Effector CD4-positive, alpha-beta T cell (primary cell): ENCODE measurements at places on chromosomes 4 and X.

DNA sequence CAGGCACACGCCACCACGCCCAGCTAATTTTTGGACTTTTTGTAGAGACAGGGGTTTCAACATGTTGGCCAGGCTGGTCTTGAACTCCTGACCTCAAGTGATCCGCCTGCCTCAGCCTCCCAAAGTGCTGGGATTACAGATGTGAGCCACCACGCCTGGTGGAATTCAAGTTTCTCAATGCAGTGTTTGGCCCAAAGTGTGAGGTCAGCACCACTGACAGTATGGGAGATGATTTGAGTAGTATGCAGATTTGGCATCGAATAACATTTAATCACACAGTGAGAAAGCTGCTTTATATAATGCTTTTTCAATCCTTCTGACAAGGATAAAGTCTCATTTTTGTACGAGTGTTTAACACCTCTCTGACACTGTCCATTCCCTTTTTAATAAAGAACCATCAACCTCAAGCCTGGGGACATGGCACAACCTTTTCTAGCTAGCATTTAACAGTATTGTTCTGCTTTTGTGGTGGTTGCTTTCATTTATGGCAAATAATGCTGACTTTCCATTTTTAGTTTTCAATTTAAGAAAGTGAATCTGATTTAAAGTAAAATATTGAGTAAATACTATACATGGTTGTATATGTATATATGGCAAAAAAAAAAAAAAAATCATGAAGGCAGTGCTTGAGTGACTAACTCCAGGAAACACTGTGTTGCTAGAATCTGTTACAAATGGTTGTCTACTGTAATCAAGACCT lies 4.3 kb upstream of the NSUN7 start:
- no peak for DNase-seq

DNA sequence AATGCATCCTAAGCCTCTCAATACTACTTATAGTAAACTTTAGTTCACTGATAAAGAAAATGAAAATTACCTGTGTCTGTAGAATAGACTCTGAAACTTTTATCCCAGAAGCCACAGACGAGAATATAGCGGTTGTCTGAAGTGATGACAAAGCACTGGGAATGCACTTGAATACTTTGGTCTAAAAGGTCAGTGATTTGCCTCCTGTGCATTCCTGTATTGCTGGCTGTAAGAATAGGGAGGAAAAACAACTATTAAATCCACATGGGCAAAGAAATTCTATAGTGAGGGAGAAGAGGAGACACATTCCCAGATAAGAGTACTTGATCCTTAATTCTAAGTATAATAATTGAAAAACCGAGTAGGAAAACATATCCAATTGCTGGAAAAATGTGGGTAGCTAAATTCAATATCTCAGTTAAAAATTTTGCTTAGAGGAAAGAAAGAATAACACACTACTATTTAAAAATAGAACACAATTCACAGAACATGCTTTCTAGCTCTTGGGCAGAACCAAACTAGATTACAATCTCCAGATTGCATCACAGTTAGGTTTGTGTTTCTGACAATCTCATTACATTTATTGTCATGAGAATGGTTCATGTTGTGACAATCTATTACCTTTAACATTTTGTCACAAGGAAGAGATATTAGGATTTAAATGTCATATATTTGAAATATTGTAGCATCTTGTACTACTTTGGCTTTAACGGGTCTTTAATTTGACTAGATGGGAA lies 232.1 kb downstream of the DCLK2 start:
- DNase-seq = no peak

GRCh38 chr4:27592738-27593137 lies 732.1 kb downstream of the STIM2 start:
- DNase-seq = no peak

DNA sequence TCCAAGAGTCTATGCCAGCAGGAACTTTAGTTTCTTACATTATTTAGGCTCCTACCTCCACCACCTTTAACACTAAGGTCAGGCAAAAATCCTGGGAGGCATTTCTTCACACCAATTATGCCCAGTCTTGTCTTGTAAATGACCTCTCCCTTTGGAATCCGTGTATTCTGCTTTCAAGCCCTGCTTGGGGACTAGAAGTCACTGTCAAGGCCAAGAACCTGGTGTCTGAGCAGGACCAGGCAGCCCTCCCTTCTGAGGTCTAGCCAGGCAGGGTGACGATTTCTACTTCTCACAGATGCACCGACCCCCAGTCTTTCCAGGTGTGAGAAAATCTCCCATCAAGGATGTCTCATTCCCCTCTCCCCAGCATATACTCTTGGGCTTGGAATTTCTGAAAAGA lies 82.7 kb upstream of the C1QTNF7 start:
- DNase-seq = no peak

- no peak for DNase-seq
Measured at GRCh38 chr4:6887591-6888371, 21.8 kb upstream of the TBC1D14 start.

- DNase-seq = no peak
Measured at GRCh38 chr4:91502365-91502764, 801.4 kb upstream of the GRID2 start.

DNA sequence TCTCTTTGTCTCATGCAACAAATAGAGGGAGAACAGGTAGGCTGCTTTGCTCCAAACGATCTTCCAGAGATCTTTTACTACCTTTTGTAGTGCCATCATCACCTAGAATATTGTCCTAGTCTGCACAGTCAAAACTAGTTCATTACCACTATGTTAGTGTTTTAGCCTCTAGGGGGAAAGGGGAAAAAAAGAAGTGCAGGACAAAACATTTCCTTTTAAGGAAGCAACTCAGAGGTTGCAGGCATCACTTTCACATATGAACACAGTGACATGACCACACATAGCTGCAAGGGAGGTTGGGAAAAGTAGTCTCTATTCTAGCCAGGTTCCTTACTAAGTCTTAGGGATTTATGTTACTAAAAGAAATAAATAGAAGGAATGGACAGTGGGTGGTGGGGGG lies 39.3 kb upstream of the RAP2C start:
- DNase-seq = no peak

- no peak for DNase-seq
Measured at GRCh38 chrX:154469114-154469513, 10.0 kb downstream of the LAGE3 start.

DNA sequence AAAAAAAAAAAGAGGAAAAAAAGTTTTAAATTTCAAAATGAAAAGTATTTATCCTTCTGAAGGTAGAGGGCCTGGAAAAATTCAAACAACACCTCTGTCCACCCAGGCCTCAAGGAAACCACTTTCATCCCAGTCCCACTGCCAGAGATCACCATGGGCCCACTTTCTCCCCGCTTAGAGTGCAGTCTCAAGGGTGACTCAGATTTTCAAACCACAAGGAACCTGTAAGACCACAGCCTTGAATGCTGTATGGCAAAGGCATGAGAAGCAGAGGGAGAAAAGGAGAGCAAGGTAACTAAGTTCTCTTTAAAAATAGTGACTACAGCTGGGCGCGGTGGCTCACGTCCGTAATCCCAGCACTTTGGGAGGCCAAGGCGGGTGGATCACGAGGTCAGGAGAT lies 87.9 kb upstream of the PACRGL start:
- no peak for DNase-seq

DNA sequence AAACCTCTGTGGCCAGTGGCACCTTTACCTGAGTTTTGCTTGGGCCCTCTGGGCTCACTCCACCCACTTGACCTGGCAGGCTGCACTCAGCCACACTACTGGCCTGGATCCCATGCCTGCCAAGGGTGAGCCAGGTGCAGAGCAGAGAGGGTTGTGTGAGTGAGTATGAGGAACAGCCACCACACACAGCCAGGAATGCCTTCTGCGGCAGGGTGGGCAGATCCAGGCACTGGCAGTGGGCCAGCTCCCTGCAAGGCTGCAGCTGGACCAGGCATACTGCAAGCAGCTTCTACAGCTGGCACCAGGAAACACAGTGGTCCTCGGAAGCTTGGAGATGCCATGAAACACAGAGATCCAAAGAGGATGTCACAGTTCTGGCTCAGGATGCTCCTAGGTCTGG lies 570.1 kb upstream of the ACTRT1 start:
- no peak for DNase-seq

GRCh38 chrX:9519546-9520216 lies 54.8 kb downstream of the TBL1X start:
- no peak for DNase-seq

GRCh38 chr4:81694176-81694913 lies 222.6 kb upstream of the RASGEF1B start:
- DNase-seq = no peak

- no peak for DNase-seq
Measured at GRCh38 chrX:40521868-40522450, 58.8 kb upstream of the ATP6AP2 start.

DNA sequence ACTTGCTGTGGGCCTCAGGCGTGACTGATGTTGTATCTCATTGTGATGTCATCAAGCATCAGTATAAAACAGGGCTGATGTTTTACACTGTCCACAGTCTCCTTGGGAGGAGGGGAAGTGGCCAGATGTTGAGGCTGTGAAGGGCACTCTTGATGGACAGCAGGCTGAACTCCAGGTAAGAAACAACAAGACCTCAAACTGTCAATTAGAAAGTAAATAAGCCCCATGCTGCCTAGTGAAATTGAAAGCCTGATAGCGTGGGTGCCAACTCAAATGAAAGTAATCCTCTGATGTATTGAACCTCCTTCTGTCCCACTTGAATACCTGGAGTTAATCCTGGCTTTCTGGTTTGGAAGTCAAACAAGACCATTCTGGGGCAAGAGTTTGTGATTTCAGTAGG lies 19.7 kb downstream of the VSIG1 start:
- DNase-seq = no peak

- DNase-seq = no peak
Measured at GRCh38 chr4:39339968-39340367, 26.2 kb downstream of the RFC1 start.

DNA sequence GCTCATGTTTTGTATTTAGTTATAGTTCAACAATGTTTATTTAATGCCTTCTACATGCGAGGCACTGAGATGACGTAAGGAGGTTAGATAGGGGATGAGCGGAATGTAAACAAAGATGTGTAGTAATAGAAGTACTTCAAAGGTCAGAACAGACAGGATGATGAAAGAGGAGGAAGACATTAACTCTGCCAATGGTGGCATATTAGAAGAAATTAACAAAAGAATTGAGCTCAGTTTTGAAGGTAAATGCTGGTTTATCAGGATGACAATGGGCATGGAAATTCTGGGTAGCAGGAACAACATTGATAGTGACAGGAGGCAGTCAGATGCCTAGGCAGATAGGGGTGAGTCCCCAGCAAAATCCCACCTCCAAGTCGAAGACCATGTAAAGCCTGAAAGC lies 62.3 kb upstream of the PGRMC2 start:
- no peak for DNase-seq

DNA sequence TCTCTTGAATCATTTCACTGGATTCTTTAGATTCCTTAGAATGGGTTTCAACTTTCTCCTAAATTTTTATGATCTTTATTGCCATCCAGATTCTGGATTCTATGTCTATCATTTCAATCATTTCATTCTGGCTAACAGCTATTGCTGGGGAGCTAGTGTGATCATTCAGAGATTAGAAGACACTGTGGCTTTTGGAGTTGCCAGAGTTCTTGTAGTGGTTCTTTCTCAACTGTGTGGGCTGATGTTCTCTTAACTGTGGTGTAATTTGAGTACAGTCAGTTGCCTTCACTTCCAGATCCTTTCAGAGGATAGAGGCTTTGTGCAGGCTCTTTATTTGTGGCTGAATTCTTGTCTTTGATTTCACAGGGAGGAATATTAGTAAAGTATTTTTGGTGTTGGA lies 12.1 kb upstream of the CSN2 start:
- DNase-seq = no peak

DNA sequence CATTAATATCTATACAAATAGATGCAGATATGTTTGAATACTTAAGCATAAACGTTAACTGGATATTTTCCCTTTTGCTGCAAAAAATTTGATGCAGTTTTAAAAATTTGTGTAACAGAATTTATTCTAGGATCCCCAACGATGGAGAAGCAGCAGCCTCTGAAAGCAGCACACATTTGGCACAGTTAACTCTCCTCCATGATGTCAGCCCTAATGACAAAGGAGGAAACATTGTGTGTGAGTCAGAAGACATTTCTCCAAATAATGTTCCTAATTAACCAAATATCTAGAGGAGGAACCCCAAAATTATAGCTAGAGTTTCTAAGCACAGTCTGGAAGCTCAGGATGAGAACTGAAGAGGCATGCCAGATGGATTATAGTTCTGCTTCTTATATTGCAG lies 281.9 kb upstream of the MAD2L1 start:
- DNase-seq = no peak

DNA sequence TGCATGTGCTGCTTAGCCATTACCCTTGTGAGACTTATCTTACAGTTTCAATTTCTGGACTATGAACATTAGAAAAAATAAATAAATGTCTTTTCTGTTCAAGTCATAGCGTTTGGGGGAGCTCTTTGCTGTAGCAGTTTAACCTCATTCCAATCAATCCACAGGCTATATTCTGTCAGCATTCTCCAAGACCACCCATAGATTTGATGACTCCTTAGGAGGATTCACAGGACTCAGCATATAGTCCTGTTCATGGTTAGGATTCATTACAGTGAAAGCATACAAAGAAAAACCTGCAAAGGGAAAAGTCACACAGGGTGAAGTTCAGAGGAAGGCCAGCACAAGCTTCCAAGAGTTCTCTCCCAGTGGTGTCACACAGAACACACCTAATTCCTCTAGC lies 180.5 kb downstream of the ADAMTS3 start:
- DNase-seq = no peak

- no peak for DNase-seq
Measured at GRCh38 chr4:36884151-36884550, 360.4 kb upstream of the NWD2 start.

- no peak for DNase-seq
Measured at GRCh38 chr4:168408620-168409019, 71.7 kb downstream of the DDX60L start.

DNA sequence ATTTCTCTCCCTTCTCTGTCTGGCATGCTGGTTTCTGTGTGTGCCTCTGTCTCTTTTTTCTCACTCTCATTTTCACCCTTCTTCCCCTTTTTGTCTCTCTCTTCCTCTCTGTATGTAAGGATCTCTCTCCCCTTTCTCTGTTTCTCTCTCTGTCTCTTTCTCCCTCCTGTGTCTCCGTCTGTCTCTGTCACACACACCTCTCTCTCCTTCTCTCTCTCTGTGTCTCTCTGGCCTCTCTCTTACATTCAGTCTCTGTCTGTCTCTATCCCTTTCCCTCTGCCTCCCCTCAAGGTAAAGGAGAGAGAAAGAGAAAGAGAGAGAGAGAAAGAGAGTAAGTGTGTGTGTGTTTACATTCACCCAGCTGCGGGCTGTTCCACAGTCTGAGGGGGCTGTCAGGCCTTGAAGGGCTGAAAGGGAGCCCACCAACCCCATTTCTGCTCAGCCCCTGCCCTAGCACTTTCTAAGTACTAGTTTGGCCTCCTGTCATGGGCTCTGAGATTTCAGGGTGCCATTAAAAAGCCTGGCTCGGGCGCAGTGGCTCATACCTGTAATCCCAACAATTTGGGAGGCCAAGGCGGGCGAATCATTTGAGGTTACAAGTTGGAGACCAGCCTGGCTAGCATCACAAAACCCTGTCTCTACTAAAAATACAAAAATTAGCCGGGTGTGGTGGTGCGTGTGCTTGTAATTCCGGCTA lies 9.6 kb upstream of the TSPYL2 start:
- DNase-seq = no peak

- DNase-seq = no peak
Measured at GRCh38 chr4:42018451-42018850, 28.1 kb downstream of the SLC30A9 start.
